ENCODE measurements at places on chromosomes 1 and 21.
A peak's percentile ranks its signal among the peaks of the same experiment; 100 is the strongest.

GRCh38 chr1:111620441-111620971 is 917 bp downstream of the RAP1A start:
- DNase-seq: no peak

DNA sequence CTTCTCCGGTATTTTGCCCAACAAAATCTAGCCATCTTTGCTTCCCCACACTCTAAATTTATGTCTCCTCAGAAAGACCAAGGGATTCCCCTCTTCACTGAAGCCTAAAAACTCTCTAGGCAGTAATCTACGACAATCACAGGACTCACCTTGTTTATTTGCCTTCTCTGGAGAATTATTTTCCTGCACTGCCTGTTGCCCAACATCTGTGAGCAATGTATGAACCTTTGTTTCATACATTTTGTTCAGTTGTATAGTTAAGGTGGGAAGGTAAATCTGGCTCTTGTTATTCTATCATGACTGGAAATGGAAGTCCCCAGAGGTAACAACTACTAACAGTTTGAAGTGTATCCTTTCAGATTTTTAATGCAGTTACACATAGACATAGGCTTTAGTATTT is 2.2 kb downstream of the COPA start:
- DNase-seq: no peak

- DNase-seq: no peak
Measured at GRCh38 chr1:214549604-214550003, 1.8 kb downstream of the PTPN14 start.

DNA sequence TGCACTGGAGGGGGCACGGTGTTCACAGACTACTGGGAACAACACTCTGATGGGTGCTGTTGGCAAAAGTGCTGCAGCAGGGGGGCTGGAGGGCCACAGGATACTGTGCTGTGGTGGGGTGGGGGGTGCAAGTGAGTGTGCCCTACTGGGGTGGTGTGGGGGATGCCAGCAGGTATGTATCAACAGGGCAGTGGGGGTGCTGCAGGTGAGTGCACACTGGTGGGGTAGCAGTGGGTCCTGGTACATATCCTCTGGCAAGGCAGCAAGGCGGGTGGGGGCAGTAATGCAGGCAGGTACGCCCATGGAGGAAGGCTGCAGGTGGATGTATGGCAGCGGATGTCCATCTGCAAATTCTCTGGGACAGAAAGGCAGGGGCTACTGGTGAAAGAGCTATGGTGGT is 48.8 kb upstream of the CD53 start:
- DNase-seq: no peak

DNA sequence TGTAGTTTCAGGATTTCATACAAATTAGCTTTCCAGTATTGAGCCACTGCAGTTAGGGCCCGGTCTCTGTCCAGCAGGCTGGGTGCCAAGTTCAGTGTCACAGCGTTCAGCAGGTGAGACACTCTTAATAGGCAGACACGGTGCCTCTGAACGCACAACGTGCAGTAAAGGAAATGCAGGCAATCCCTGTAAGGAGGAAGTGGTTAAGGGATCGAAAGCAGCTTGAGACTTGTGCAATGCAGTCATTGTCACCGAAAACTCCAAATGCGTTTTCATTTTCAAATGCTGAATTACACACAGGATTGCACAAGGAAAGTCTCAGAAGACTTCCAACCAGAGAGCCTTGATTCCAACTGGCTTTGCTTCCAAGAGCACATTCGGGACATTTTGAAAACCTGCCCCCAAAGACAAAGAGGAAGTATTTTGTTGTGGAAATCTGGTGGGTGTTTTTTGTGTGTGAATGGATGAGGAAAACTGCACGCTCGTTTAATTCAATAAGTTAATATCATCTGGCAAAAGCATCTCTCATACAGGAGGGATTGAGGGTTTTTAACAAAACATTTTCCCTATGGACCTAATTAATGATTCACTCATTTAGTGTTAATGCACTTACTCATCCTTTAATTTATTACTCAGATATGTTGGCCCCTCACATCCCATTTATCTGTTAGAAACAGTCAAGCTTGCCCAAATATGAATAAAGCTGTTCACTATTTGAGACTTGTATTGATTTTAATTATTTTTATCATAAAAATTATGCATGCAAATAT is 61.6 kb downstream of the PTGS2 start:
- no peak for DNase-seq

DNA sequence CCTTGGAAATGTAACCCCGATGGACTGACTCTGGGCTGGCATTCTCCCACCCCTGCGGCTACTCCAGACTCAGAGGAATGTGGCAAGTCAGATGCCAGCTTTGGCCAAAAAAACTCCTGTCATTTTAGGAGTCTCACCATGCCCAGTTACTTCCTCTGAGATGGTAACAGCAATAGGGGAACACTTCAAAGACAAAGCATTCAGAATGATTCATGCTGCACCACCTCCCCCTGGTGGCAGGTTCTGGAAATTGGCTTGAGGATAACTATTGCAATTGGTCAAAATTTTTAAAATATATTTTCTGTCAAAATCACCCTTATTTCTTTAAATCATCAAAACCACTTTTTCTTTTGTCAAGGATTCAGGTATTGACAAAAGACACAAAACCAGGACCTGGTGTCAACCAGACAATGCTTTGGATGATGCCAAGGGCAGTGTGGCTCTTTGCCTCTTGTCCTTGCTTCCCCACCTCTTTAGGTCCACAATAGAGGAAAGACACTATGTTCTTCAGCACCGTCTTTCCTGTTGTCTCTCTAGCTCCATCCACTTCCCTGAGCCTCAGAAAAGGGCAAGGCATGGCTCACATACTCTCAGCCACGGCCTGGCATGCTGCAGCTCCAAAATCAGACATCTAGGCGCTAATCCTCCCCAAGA is 9.9 kb upstream of the CDCA8 start:
- peak; percentile 80 for DNase-seq

DNA sequence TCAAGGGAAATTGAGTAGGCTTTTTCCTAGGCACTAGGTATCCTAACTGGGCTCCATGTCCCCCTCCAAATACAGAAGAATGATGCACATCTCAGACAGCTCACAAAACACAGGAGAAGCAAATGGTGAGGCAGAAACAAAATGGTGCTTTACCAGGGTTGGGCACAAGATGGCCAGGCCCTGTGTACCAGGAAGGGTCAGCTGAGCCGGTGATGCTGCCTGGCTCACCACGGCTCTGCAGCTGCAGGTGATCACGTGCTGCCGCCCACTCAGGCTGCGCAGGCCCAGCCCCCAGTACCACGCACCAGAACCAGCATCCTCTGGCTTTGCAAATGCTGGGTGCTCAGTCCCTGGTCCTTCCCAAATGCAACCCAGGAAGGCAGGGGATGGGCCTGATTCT is 993 bp upstream of the DSCAM start:
- DNase-seq: no peak

- DNase-seq: no peak
Measured at GRCh38 chr1:10833630-10834557, 37.4 kb upstream of the CASZ1 start.

DNA sequence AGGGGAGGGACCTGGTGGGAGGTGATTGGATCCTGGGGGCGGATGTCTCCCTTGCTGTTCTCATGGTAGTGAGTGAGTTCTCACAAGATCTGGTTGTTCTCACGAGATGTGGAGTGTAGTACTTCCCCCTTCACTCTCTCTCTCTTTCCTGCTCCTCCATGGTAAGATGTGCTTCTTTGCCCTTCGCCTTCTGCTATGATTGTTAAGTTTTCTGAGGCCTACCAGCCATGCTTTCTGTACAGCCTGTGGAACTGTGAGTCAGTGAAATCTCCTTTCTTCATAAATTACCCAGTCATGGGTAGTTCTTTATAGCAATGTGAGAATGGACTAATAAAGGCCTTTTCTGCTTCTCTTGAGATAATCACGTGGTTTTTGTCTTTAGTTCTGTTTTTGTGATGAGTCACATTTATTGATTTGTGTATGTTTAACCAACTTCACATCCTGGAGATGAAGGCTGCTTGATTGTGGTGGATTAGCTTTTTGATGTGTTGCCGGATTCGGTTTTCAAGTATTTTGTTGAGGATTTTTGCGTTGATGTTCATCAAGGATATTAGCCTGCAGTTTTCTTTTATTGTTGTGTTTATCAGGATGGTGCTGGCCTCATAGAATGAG is 45.5 kb downstream of the RABGAP1L start:
- DNase-seq: peak; percentile 13

GRCh38 chr1:246002725-246003441 is 504.2 kb downstream of the SMYD3 start:
- DNase-seq: peak; percentile 94

- no peak for DNase-seq
Measured at GRCh38 chr1:109331113-109331512, 24.3 kb upstream of the MYBPHL start.

- no peak for DNase-seq
Measured at GRCh38 chr1:171985639-171986038, 144.3 kb downstream of the DNM3 start.

GRCh38 chr1:7539769-7540175 is 231.3 kb upstream of the VAMP3 start:
- DNase-seq: peak; percentile 46

DNA sequence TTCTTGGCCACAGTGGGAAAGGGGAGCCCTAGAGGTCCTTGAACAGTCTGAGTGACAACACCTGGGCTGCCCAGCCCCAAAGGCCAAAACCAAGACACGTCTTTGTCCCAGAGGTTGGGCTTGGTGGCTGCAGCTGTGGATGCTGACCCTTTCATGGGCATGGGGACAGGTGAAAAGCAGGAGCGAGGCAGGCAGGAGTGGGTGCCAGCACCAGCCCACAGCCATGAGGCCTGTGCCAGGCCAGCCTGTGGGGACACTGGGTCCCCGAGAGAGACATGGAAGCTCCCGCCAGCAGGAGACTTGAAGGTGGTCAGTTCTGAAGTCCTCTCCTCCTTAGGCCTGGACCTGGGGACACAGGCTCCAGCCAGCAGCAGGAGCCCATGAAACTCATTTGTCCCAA is 98.6 kb downstream of the KCNJ15 start:
- no peak for DNase-seq

- DNase-seq: peak; percentile 40
Measured at GRCh38 chr1:147897029-147897752, 5.4 kb upstream of the GJA8 start.

DNA sequence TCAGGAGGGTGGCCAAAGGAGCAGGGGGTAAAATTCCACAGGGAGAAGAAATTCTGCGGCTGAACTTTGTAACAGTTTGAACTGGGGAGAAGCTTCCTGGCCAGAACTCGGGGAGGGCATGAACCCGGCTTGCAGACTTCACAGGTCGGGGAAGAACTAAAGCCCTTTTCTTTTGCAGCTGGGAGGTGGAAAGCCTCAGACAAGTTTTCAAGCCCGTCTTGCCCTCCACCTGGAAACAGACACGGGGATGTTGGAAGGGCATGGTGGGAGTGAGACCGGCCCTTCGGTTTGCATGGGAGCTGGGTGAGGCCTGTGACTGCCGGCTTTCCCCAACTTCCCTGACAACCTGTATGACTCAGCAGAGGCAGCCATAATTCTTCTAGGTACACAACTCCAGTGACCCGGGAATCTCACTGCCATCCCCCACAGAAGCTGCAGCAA is 11.3 kb downstream of the THEM4 start:
- DNase-seq: no peak

GRCh38 chr1:179184403-179184802 is 45.1 kb downstream of the ABL2 start:
- DNase-seq: no peak

GRCh38 chr1:183891158-183891856 is 86.4 kb downstream of the RGL1 start:
- no peak for DNase-seq

DNA sequence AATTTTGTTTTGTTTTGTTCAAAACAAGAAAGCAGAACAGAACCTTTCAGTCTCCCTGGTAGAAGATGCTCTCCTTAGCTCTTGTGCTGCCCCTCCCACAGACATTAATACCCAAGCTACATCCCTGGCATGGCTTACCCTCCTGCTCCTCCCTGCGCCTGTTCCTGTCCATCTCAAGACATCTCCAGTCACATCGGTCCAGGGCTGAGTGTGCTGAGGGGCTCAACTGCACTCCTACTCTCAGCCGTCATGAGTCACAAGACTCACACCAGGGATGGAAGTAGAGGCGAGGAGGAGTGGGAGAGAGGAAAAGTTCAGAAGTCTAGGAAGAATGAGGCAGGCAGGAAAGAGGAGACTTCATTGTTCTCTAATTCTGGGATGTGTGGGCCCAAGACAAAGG is 9.2 kb upstream of the TACSTD2 start:
- no peak for DNase-seq

DNA sequence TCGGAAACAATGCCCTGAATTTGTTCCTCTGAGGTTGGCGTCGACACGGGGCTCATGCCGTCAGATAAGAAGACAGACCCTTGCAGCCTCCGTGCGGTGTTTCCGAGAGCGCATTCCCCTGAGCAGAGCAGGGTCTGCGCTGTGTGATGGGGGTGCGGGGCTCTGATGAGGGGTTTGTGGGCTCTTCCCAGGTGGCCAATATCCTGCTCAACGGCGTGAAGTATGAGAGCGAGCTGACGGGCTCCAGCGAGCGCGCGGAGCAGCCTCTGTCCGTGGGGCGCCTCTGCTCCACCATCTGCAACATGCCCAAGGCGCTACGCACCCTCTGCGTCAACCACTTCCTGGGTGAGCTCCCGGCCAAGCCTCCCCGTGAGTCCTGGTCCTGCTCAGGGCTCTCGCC is 17.3 kb downstream of the SLC45A1 start:
- DNase-seq: no peak

DNA sequence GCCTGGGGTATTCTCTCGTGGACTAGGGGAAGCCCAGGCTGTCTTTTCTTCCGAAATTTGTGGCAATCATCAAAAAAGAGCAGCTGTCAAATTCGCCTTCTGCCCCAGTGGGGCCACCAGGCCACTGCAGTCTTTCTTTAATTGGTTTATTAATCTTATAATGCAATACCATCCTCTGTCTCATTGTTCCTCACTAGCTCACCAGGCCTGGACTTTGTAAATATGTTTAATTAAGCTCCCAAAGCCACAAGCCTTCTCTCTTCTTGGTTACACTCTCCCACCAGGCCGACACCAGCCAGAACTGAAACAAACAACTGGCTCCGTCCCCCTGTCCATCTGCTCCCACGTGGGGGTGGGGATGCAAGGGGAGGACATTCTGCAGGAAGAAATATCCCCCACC is 22.0 kb upstream of the CAMK1G start:
- DNase-seq: no peak

GRCh38 chr1:63951059-63951946 is 177.5 kb downstream of the ROR1 start:
- peak; percentile 62 for DNase-seq

- no peak for DNase-seq
Measured at GRCh38 chr1:45833361-45833760, 29.9 kb downstream of the MAST2 start.

GRCh38 chr1:224739997-224740684 is 124.0 kb downstream of the CNIH3 start:
- no peak for DNase-seq
